Activated CD8-positive, alpha-beta memory T cell treated with anti-CD3 and anti-CD28 coated beads for 1 hour (primary cell): ENCODE measurements at places on chromosomes 6 and 20.

- no peak for DNase-seq
Observed at GRCh38 chr6:162528538-162528937, 199.0 kb downstream of the PRKN start.

- DNase-seq, result no peak
Observed at GRCh38 chr6:128208851-128209580, 308.2 kb upstream of the THEMIS start.

DNA sequence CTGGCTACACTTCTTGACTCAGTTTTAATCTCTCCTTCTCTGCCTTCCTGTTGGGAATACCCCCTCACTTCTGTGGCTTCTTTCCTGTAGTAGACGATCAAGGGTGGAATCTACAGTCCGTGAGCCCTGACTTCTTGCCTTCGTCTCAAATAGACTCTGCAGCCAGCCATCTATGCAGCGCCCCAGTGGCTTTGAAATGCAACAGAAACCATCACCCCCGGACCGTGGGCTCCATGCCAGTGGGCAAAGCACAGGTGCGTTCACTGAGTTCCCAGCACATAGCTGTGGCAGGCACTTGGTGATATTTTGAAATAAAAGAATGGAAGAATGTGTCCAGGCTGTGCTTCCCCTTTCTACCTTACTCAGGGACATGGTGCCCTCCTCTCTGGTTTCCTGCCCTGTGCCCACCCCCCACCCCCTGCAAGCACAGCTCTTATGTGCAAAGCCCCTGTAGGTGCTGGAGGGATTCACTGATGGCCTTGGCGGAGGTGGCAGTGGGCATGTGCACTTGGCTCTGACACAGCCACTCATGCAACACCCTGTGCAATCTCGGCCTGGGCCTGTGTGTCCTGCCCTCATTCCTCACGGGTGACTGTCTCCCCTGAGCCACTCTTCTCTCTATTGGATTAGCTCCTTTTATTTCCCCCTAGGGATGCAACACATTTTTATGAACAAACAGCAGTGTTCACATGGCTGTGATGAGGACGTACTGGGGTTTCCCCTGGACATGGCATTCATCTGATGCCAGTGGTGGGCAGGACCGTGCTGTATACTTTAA lies 5.5 kb upstream of the CDSN start:
- DNase-seq, result no peak

- DNase-seq, result no peak
Observed at GRCh38 chr6:50305660-50306059, 255.9 kb upstream of the DEFB112 start.

DNA sequence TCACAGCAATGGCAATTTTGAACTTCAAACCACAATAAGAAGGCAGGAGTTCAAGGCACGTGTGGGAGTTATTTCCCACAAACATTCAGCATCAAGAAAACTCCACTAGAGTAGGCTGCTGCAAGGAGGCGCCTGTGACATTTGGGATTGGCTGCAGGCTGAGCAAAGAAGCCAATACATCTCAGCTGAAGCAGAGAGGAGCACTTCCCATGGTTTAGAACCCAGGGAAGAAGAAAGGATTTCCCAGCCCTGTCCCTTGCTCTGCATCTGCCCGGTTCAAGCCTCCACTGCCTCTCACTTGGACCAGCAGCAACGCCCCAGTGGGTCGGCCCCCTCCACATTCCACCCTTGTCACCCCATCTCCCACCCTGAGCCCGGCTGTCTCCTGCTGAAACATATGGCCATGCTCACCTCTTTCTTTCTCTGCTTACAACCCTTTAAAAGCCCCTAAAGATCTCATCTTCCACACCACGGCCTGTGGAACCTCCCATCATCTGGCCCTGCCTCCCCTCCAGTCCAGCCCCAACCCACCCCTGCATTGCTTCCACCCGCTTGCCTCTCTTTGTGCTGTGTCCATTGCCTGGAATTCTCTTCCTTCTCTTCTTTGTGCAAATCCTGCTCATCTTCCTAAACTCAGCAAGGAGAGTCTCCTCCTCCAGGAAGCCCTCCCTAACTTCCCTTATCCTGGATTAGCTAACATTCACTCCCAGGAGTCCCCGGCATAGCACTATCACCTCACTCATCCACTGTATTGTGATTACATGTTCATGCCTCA lies 128.3 kb downstream of the ANKRD60 start:
- no peak for DNase-seq

GRCh38 chr20:49775229-49775693 lies 37.4 kb upstream of the SLC9A8 start:
- DNase-seq, result no peak

GRCh38 chr6:154353626-154354025 lies 3.0 kb downstream of the IPCEF1 start:
- no peak for DNase-seq

DNA sequence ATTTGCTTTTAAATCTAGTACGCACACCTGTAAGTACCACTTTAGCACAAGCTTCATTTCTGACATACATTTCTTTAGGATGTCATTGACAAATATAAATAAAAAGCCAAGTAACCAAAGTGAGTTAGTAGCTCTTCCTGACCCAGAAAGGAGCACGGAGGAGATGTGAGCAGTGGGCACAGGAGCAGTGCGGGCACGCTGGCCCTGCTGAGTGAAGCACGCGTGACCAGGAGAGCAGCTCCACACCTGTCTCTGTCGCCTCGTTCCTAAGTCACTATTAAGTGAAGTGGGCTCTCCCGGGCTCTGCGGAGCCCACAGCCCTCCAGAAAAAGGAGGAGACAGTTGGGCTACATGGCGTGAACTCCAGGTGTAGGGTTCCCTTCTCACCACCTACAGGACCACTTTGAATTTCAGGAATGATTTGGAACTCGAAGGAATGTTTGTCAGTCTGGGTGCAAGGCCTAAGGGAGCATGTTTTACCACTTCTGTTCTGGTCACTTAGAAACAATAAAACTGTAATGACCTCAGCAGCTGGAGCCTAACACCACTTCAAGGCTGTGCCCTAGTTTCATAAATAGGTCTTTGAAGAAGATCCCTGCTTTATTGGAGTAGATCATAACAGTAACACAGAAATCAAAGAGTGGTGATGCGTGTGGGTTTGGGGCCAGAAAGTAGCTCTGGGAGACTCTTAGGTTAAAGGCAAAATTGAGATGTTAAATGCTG lies 95.9 kb downstream of the FAM120B start:
- no peak for DNase-seq

DNA sequence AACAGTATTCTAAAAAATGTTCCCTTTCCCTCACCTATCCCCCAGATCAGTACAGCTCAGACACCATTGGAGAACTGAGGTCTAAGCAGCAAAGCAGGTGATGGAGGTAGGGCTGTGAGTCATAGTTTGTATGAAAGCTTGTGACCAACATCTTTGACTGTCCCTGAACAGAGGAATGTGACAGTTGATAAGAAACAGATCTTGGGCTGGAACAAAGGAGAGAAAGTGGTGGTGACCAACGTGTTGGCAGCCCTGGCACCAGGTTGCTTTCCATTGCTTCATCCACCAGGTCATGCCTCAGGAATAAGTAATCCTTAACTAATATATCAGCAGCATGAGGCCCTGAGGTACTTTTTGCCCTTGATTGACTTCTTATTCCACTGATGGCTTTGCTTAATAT lies 19.9 kb upstream of the CRIP3 start:
- DNase-seq, result no peak

GRCh38 chr20:31843288-31843687 lies 2.1 kb downstream of the FOXS1 start:
- DNase-seq, result no peak

DNA sequence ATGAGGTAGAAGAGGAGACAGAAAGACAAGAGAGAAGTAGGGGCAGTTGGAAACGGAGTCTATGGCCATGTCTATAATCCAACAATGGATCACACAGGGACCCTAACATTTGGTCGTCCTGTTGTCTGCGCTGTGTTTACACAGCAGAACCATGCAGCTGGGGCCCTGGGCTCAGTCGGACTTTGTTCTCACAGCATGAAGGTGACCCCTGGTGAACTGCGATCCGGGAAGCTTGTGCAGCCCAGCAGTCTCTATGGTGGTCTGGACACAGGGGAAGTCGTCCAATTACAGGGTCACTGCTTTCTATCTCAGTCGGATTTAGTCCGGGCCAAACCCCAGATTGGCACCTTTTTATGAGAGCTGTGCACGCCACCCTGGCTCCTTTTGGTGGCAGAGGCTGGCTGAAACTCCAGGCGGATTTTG lies 153.6 kb downstream of the FOXA2 start:
- DNase-seq, result no peak

GRCh38 chr6:127967708-127968107 lies 66.8 kb upstream of the THEMIS start:
- DNase-seq, result no peak

- no peak for DNase-seq
Observed at GRCh38 chr20:12575352-12576095, 433.2 kb upstream of the SPTLC3 start.

GRCh38 chr6:113936093-113936934 lies 34.6 kb downstream of the HDAC2 start:
- no peak for DNase-seq

GRCh38 chr6:91387290-91388059 lies 800.6 kb upstream of the MAP3K7 start:
- no peak for DNase-seq

- no peak for DNase-seq
Observed at GRCh38 chr6:148952147-148953035, 205.6 kb downstream of the UST start.

- DNase-seq, result no peak
Observed at GRCh38 chr20:51339721-51340450, 202.6 kb downstream of the NFATC2 start.

GRCh38 chr20:51341581-51341980 lies 200.9 kb downstream of the NFATC2 start:
- no peak for DNase-seq

- DNase-seq, result no peak
Observed at GRCh38 chr6:144478483-144478882, 193.3 kb downstream of the UTRN start.

- DNase-seq, result no peak
Observed at GRCh38 chr6:154749341-154749740, 16.1 kb downstream of the SCAF8 start.

DNA sequence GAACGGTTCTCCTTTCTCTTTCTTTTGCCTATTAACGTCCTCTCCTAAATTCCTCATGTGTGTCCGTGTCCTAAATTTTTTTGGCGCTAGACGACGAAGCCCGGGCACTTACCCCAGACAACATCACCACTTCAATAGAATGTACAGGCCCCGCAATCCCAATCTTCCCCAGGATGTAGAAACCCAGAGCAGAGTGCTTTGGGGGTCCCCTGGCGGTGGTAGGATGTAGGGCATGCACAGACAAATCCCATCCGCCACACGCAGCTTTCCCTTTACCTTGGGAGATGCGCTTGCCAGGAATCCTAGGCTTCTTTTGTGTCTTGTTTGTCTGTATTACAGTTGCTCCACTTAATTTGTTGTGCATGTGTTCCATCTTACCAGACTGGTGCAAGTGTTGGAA lies 417.3 kb upstream of the ARID1B start:
- DNase-seq, result no peak

- DNase-seq, result no peak
Observed at GRCh38 chr20:38418509-38419204, 16.5 kb downstream of the SNHG17 start.

DNA sequence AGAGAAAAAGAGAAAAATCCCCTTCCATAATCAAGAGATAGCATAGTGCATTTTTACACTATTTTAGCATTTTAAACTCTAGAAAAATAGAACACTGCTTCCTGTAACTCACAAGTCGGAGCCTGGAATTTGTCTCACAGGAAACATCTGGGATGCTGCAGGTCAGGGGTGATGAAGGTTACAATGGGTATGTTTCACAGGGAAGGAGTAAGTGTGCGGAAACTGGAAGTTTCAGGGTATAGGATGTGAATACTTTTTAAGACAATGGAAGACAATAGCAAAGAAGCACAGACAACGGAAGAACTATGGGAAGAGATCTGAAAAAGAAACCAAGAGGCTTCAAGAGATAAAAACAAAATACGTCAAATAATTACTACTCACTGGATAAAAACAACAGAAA lies 361.0 kb upstream of the MARCKS start:
- DNase-seq, result no peak

GRCh38 chr20:10309326-10309725 lies 90.7 kb downstream of the SNAP25 start:
- DNase-seq, result no peak

- no peak for DNase-seq
Observed at GRCh38 chr20:48102931-48103660, 317.8 kb upstream of the SULF2 start.

- DNase-seq, result no peak
Observed at GRCh38 chr20:38094373-38094891, 60.9 kb downstream of the RPRD1B start.

DNA sequence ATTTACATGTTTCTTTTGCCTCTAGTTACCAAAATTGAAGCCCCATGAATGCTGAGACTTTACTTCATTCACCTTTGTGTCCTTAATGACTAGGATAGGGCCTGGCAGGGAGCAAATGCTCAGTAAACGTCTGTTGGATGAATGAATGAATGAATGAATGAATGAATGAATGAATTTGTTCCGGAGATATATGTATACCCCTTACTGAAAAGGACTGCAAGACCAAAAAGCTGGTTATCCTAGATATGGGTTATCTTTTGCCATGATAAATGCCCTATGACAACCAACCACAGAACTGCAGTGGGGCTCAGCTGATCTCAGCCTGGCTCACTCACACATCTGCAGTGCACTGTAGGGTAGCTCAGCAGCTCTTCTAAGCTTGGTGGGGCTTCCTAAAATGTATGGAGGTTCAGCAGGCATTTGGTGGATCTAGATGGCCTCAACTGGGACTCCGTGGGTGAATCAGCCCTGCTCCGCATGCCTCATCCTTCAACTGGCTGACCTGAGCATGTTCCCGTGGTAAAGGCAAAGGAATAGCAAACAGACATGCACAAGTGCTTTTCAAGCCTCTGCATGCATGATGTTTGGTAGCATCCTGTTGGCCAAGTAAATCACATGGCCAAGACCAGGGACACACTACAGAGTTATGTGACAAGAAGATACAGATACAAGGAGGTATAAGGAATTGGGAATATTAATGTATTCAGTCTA lies 378.7 kb upstream of the SOX4 start:
- no peak for DNase-seq

DNA sequence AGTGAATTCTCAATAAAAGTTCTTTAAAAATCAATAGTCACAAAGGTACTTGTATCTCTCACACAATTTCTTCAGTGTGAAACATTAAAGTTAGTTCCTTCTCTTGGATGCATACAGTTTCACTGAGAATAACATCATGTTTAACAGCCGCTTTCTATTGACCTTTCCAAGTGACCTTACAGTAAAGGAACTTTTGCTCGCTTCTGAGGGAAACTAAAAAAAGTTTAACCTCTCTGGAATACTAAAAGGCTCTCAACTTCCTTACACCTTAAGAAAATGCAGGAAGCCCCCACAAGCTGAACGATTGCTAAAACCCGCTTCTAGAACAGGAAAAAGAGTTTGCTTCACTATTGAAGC lies 1.3 kb downstream of the RRAGD start:
- DNase-seq, result no peak

GRCh38 chr6:106398621-106399020 lies 38.1 kb downstream of the CRYBG1 start:
- no peak for DNase-seq

- no peak for DNase-seq
Observed at GRCh38 chr20:64224351-64225170, 31.0 kb upstream of the PCMTD2 start.
